PC-9 (cell line): ENCODE measurements at places on chromosomes 4 and X. TPM values are rescaled to one million over a fixed set of nuclear protein-coding genes. Genes with fewer than 3 reads are reported as not detected.

The SLC49A3 gene
- 8.1 and 10.7 TPM in 2 replicates for total RNA-seq

The POLN gene
- total RNA-seq: 0.18 and 1.3 TPM in 2 replicates

The DCAF4L1 gene
- 0.15 and 0.23 TPM in 2 replicates for total RNA-seq

The GPR143 gene
- not detected in 2 replicates for total RNA-seq

The CD99 gene
- 159 and 203 TPM in 2 replicates for total RNA-seq

The PARM1 gene
- 0.44 and 0.70 TPM in 2 replicates for total RNA-seq

The NXF2B gene
- total RNA-seq: not detected in 2 replicates

The RGN gene
- total RNA-seq: 0.33 TPM in 1 of 2 replicates, not detected in the other

The TMEM31 gene
- not detected in 2 replicates for total RNA-seq
